Activated CD8-positive, alpha-beta memory T cell treated with anti-CD3 and anti-CD28 coated beads, Interleukin-2, amount 50 U/mL, for 4 hours (primary cell): ENCODE measurements at places on chromosomes 4 and X.

DNA sequence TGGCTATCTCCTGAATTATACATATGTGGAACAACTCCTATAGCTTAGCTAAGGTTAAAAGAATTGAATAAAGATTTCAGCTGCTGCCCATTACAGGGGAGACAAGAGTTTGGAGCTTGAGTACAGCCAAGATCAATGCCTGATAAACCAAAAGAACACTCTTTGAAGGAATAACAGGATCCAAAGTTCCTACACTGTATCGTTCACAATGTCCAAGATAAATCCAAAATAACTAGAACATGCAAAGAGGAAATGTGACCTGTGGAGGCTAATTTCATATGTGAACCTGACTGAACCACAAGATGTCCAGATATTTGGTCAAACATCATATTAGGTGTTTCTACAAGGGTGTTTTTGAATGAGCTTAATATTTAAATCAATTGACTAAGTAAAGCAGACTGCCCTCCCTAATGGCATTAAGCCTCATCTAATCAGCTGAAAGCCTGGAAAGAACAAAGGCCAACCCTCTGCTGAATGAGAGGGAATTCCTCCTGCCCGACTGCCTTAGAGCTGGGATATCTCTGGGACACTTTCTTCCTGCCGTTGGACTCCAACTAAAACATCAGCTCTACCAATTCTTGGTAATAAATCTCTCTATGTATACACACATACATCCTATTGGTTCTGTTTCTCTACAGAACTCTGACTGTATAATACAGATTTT, 19.2 kb downstream of the RFC1 start:
- no peak for DNase-seq

DNA sequence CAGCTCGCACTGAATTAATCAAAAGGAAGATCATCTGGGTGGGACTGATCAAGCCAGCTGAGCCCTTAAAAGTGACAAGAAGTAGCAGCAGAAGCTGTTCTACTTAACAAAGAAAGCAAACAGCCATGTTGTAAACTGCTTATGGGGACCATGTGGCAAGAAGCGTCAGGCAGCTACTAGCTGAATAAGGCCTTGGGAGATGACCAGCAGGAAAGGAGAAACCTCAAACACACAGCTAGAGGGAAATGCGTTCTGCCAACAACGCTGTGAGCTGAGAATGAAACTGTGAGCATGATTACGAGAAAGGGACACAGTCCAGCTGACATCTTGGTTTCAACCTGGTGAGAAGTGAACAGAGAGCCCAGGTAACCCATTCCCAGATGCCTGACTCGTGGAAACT, 49.3 kb upstream of the FAM9A start:
- no peak for DNase-seq

DNA sequence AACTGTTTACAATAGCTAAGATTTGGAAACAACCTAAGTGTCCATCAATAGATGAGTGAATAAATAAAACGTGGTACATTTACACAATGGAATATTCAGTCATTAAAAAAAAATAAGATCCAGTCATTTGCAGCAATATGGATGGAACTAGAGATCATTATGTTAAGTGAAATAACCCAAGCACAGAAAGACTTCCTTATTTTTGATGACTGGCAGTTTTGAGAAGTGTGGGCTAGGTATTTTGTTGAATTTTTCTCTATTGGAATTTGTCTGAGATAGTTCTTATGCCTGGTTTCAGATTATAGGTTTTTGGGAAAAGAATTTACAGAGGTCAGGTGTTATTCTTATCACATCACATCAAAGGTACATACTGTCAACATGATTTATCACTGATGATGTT, 293.8 kb upstream of the ARSJ start:
- no peak for DNase-seq

DNA sequence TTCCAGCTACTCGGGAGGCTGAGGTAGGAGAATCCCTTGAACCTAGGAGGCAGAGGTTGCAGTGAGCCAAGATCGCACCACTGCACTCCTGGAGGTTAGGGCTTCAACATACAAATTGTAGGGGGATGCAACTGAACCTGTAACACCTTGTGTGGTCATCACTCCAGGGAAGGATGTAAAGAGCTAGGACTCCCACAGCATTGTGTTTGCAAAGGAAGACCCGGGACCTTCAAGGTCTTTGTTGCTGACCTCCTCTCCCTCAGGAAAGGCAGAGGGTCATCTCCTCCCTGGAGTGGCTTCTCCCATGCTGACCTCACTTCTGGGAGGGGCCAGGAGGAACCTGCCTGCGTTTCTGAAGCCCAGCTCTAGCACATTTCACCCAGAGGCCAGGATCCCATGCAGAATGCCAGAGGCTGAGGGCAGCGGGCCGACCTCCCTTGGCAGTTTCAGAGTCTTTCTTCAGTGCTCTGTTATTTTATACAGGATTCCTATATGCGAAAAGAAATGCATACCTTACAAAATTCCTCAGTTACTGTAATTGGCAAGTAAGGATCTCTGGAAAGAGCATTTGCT, 80.2 kb downstream of the HTRA3 start:
- DNase-seq: no peak

DNA sequence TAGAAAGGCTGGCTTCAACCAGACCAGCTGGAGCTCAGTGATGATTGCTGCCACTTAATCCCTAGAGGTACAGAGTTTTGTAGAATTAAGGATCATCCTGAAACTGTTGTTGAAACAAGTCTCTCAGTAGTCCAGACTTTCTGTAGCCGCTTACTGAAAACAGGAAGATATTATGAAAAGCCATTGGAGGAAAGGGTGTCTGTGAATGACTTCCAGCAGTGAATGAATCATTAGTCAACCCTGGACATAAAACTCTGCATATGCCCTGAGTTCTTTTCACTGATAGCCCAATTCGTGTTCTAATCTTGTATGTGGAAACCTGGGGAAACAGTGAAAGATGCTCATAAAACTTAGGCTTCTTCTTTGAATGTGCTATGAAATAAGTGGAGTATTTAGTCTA, 14.8 kb downstream of the HOPX start:
- DNase-seq: no peak

- DNase-seq: no peak
These were observed 77.1 kb upstream of the UCP1 start for GRCh38 chr4:140645614-140646412.
